ENCODE measurements at places on chromosomes 11 and 22.

GRCh38 chr11:112748252-112748651, 213.0 kb upstream of the NCAM1 start:
- DNase-seq: no peak

DNA sequence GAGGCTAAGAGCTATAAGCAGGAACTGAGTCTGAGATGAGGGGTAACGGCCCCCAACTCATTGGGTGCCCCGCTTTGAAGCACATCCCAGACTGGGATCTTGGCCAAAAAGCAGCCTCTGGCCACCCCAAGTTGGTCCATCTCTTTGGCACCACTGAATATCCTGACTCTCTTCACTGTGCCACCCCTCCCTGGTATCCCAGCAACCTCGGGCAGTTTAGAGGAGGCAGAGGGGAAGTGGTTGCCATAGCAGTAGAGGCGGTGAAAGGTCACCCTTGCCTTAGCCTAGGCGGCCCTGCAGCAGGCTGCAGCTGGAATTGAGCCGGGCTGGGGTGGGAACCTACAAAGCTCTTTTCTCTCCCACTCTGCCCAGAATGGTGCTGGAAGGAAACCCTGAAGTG, 1.1 kb downstream of the PELI3 start:
- no peak for DNase-seq

DNA sequence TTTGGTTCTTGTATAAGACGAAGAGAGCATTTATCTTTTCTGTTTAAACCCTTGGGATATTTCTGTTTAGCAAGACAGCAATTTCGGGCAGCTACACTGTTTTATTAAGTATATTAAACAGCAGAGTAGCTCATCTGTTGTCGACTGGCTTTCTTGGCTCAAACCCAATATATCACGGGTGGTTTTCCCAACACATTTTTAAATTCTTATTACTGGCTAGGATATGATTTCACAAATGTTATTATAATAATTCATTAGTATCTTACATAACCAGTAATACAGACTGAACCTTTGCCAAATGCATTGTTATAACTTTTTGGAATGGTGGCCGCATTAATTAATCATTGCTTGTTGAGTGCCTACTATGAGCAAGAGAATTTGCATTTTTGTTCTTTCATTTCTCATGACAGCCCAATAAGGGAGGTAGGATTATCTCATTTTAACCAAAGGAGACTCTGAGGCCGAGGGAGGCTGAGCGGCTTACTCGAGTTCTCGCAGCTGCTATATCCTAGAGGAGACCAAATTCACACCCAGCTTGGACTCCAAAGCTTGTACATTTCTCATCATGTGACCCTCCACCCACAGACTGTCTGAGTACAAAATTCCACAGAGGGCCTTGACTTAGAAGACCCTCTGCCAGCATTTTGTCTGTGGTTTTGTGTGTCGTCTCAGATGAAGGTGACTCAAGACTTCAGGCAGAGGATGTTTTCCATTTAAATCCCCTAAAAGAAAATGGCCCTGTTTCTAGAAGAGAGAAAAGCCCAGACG, 304.9 kb downstream of the NTM start:
- no peak for DNase-seq

DNA sequence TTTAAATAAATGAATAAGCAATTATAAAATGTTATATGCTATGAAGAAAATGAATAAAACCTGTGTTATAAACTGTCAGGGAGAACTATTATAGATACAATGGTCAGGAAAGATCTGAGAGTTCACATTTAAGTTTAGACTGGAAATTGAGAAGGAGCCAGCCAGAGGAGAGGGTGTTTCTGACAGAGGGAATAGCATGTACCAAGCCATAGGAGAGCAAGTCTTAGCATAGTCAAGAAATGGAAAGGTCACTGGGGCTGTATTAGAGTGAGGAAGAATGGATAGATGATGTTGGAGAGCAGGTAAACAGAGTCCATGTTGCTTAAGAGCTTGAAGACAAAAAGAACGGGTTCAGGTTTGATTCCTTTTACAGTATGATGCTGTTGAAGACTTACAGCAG, 87.4 kb downstream of the FAM83F start:
- DNase-seq: no peak

- no peak for DNase-seq
Measured at GRCh38 chr11:21556926-21557325, 636.0 kb upstream of the ANO5 start.

GRCh38 chr22:46424496-46424895, 89.0 kb downstream of the TRMU start:
- DNase-seq: no peak

GRCh38 chr11:132358573-132358953, 988.1 kb downstream of the NTM start:
- no peak for DNase-seq

- no peak for DNase-seq
Measured at GRCh38 chr22:30309951-30310741, 16.6 kb downstream of the TBC1D10A start.

DNA sequence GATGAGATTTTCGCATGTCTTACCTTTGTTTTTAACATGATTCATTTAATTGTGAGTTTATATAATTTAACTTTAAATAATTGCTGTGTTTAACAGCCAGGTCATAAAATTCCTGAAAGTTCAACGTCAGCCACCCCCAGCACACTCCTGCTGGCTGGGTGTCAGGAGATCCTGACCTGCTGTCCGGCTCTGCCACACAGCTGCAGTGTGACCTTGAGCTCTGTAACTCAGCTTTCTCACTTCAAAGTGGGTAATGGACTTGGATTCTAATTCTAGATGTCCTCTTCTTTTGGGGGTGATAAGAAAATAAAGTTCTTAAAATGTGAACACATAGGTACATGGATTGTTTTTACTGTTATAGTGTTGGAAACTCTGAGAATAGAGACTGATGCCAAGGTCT, 10.9 kb downstream of the VPS26B start:
- no peak for DNase-seq

DNA sequence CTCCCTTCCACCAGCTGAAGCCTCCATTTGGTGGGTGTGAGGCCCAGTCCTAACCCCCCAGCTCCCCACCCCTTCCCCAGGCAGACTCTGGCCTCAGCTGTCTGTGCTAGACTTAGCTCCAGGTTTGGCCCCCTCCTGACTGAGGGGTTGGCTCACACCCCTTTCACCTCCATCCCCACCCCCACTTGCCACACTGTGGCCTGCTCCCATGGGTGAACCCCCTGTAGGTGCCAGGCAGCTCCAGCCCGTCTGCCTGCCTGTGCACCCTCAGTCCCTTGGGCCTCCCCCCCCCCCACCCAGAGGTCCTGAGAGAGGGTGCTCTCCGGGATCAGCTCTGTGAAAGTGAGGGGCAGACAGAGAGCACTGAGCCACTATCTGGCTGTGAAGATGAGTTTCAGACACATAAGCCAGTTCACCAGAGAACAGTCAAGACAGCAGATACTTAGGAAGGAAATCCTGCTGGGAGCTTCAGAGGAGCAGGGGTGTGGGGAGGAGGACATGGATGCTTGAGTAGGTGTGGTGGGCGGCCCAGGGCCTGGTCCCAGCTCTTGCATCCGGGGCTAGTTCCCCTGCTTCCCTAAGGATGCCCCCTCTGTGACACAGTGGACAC, 36.2 kb downstream of the PPM1F start:
- no peak for DNase-seq

DNA sequence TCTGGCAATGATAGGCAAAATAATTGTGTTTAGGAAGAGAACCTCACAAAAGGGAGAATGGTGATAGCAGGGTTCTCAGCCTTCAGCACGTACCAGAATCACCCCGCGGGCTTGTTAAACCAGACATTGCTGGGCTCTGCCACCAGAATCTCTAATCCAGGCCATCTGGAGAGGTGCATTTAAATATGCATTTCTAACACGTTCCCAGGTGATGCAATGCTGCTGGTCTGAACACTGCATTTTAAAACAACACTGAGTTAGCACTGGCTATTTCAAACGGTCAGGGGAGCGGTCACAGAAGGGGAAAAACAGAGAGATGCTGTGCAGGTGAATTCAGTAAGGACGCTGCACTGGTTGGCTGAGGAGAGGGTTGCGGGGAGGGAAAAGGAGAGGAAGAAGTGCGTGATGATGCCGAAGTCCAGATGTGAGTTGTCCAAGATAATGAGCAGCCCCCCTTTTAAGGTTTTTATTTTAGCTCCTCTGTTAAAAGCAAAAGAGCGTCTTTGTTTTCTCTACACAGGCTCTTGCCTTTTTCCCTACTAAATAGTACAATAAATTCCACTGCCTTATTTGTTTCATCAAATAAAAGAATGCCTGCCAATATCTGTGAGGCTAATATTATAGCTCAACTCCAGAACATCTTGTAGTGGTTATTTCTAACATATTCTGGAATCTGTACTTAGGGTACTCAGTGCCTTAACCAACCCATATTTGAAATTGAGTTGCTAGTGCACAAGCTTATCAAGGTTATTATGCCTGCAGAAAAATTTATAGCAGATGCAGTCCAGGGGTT, 109.6 kb upstream of the POU2AF2 start:
- DNase-seq: no peak

- DNase-seq: no peak
Measured at GRCh38 chr11:97009613-97010012, 619.8 kb downstream of the JRKL start.

GRCh38 chr11:59186130-59186594, 14.2 kb downstream of the DTX4 start:
- no peak for DNase-seq

GRCh38 chr11:110196241-110196754, 100.1 kb downstream of the RDX start:
- no peak for DNase-seq

DNA sequence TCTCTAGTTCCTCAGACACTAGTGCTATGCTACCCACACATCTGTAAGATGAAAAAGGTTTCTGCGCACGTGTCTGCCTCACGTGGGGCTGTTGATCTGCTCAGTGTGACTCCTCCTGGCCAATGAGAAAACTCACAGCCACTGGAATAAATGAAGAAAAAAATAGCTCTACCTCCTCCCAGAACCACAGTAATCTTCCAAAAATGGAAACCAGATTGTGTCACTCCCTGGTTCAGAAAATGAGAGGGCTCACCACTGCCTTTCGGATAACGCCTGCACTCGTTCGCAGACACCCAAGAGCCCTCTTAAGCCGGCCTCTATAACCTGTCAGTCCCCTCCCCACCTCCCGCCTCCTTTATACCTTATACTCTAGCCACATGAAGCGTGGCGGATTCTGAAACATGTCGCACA, 5.1 kb downstream of the APBB1 start:
- DNase-seq: no peak

- no peak for DNase-seq
Measured at GRCh38 chr11:121931748-121932352, 184.2 kb downstream of the BLID start.

DNA sequence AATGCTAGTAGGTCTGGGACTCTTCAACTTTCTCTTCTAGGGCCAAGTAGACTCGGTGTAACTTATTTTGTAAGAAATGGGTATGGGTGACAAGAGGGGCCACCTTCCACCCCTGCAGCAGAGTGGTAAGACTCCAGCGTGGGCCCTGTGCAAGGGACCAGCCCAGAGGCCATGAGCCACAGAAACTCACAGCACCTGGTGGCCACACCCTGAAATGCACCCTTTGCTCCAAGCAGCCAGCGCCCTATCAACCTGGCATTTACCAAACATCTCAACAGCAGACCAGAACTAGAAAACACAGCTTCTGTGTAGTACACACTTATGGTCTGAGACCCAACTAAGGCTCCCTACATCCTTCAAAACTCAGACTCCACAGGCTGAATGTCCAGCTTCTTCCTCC, 5.7 kb downstream of the CDCA5 start:
- DNase-seq: no peak

DNA sequence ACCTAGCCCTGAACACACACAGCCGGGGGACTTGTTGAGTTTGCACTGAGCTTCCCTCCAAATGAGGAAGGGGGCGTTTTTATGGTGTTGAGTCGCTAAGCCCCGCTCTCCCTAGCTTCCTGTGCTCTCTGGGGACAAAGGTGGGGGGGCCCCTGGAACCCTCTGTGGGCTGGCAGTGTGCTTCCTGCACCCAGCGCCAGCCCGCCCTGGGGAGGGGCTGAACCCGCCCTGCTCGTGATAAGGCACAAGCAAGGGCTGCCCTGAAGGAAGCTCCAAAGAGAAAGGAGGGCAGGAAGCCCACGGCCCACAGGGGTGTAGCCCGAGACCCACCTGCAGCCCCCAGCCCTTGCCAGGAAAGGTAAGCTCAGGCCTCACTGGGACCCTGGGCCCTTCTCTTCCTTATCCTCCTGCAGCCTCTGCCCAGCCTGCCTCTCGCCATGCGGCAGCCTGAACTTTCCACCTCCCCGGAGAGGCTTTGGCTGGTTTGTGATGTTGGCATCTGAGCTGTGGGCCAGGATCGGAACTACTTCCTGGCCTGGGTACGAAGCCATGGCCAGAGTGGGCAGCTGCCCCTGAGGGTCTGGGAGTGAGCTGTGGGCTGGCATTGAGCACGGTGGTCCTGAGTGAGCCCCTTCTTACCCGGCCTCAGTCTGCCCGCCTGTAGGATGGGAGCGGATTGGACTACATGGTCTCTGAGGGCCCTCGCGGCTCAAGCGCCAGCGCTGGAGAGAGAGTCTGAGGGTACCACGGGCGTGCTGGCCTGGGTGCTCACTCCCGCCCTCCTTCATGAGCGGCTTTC, at the start of gene FERMT3:
Gene FERMT3 (plus strand): TSS at position 265 of the 799 bp plus-strand sequence. CDS start 644 bp downstream, outside the sequence.
- DNase-seq: no peak

DNA sequence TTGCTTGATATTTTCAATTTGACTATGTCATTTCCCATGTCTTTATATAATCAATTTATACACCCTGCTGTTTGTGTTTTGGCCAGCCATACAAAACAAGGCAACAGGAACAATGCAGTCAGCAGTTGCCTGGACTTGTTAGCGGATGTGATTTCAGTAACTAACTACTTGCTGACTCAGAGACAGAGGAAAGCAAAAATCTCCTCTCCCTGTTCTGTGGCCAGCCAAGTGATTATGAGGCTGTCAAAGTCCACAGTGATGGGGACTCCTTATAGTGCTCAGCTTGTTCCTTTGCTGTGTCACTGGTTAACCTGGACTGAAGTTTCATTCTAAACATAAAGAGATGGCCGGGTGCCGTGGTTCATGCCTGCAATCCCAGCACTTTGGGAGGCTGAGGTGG, 32.6 kb upstream of the APLP2 start:
- no peak for DNase-seq

DNA sequence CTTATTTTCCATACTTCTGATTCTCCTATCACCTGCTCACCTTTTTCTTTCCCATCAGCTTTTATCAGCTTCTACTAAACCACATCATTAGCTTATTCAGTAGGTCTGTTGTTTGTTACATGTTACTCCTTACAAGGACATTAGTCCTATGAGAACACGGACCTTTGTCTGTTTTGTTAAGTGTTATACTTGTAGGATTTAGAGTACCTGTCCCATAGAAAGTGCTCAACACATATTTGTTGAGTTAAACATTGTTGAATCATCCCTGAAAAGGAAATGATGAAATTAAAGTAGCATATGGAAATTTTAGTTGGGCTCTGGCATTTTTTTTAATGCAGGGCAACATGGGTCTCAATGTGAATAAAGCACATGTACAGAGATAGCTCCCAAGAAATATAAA, 222.1 kb upstream of the CARD18 start:
- no peak for DNase-seq

DNA sequence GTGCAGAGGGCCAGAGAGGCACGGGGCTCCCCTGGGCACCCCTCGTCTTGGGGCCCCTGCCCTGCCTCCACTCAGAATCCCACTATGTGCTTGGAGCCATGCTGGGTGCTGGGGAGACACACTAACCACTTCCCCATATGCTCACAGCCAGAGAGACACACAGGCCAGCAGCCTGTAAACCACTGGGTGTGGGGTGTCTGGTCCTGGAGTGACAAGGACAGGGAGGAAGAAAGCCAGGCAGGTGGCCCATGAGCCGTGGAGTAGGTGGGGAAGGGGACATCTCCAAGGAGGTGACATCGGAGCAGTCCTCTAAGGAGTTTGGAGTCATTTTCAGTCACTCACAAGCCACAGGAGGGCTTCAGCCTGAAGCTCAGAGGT, 58.9 kb downstream of the CDKN1C start:
- DNase-seq: no peak

Measured in AG09309 (cell line).